ENCODE measurements at places on chromosomes 5 and 9. TPM values are rescaled to one million over a fixed set of nuclear protein-coding genes. Genes with fewer than 3 reads are reported as not detected.

Gene FGD3
- not detected for total RNA-seq

Gene ELOVL7
- 0.38 TPM for total RNA-seq

Gene SPATA31A3
- not detected for total RNA-seq

Gene TERT
- not detected for total RNA-seq

Gene STPG3
- not detected for total RNA-seq

Gene SPTLC1
- 62.0 TPM for total RNA-seq
